ENCODE measurements at places on chromosomes 5 and 9.

DNA sequence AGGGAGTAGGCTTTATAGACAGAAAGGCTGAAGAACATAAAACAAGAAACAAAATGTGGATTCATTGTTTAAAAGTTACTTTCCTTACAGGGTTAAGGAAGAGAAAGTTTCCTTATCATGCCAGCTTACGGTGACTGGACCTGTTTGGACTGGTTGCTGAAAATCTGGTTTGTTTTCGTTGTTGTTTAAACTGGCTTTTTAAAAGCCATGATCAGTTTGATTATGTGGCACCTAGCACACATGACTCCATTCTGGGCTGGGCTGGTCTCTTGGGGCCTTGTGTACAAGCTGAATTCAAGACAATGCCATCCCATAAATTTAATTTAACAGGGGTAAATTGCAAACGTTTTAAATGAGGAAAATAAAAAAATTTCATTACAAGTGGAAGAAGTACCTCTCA is 18.4 kb upstream of the ZNF474 start:
- DNase-seq = no peak

DNA sequence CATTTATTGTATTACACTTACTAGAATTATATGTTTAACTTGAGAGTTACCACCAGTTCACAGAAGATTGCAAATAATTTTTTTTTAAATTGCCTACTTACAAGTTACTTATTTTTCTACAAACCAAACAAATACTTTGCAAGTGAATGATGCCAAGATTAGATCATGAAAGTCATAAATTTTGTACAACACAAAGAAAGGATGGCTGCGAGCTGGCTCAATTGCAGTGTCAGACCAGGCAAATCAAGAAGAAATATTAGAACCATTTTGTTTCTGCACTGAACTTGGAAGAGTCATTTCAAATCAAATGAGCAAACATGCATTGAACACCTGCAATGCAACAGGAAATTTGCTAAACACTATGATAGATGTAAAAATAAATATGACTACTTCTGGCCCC is 97.3 kb downstream of the PLCXD3 start:
- no peak for DNase-seq

DNA sequence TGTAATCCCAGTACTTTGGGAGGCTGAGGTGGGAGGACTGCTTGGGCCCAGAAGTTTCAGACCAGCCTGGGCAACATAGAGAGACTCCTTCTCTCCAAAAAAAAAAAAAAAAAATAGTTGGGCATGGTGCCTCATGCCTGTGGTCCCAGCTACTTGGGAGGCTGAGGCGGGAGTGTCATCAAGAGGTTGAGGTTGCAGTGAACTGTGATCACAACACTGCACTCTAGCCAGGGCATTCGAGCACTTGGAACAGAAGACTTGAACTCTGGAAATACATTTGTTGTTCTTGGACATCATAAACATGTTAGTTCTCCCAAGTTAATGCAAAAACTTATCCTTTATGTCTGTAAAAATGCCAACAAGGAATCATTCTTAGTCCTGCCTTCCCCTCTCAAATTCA is 29.6 kb downstream of the EHMT1 start:
- DNase-seq = no peak

DNA sequence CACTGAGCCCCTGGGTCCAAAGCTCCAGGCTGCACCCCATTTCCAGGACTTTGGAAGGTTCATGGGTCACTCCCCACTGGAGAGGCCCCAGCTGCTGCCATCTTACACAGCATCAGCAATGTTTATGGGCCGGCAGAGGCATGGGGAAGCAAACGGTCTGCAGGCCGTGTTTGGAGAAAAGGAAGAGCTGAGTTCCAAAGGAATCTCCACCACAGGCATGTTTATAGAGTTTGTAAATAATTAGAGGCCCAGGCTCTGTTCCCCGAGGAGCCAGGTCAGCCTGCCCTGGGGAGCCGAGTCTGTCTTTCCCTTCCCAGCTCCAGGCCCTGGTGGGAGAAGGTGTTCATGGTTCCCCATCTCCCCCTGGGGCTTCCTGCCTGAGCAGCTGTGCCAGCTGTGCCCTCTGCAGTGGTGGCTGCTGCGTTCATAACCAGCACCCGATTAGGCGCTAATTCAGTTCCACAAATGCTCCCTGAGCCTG is 64.8 kb downstream of the COL27A1 start:
- no peak for DNase-seq

DNA sequence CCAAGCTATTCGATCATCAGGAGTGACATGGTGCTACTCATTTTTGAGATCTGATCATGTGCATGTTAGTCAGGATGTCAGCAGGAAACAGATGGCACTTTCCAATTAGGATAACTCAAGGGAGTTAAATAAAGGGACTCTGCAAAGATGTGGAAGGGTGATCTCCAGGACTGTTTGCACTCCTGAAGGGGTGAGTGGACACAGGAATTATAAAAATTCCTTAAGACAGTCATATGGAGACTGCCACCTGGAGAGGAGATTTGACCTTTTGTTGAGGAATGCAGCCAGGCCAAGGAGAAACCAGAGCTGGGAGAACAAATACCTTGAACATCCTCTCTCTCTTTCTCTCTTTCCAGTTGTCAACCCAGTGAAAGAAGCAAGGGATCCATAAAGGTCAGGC is 189.1 kb downstream of the GABRG2 start:
- no peak for DNase-seq

GRCh38 chr9:22040760-22041159 is 31.7 kb upstream of the CDKN2B start:
- no peak for DNase-seq

DNA sequence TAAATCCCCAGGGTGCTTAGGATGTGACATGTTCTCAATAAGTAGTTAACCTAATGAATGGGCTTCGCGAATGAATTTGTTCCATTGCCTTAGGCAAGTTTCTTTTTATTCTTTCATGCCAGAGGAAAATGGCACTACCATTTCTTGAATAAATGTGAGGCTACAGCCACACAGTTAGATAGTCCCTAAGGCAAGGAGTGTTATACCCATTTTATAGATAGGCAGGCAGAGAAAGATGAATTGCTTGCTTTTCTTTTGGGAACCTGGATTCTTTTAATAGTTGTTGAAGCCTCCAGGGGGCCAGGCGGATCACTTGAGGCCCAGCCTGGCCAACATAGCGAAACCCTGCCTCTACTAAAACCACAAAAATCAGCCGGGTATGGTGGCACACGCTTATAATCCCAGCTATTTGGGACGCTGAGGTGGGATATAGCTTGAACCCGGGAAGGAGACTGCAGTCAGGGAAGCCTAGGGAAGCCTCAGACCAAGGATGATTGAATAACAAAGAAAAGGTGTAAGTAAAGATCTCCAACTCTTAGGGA is 943 bp downstream of the NOP16 start:
- no peak for DNase-seq

- DNase-seq = no peak
Measured at GRCh38 chr9:93533863-93534262, 42.5 kb upstream of the PHF2 start.

DNA sequence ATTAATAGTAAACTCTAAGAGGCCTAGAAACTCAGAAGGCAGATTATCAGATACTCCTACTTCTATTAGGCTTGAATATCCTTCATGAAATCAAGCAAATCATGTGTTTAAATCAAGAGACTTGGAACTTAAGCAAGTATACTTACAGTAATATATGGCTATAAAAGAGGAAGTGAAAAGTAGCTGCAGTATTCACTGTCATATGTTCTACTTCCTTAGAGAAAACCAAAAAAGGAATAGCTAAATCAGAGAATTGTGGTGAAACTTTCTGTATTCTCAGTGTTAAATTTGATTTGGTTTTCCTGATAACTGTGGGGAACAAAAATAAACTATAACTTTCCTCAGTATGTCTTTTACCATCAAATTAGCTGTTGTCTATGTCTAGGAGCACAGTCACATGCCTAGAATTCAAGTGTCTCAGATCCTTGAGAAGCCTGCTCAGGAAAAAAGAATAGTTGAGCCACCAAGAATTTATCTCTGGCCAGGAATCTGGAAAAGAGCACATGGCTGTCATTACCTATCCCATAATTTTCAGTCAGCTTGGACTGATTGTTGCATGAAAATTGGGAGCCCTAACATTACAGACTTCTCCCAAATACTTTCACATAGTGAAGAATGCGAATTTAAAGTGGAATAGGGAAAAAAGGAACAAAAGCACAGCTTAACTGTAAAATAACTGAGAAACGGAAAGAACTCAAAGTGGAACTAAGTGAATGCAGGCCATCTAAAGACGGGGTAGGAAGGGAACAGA is 1.7 kb downstream of the FKBP15 start:
- DNase-seq = peak; percentile 35

DNA sequence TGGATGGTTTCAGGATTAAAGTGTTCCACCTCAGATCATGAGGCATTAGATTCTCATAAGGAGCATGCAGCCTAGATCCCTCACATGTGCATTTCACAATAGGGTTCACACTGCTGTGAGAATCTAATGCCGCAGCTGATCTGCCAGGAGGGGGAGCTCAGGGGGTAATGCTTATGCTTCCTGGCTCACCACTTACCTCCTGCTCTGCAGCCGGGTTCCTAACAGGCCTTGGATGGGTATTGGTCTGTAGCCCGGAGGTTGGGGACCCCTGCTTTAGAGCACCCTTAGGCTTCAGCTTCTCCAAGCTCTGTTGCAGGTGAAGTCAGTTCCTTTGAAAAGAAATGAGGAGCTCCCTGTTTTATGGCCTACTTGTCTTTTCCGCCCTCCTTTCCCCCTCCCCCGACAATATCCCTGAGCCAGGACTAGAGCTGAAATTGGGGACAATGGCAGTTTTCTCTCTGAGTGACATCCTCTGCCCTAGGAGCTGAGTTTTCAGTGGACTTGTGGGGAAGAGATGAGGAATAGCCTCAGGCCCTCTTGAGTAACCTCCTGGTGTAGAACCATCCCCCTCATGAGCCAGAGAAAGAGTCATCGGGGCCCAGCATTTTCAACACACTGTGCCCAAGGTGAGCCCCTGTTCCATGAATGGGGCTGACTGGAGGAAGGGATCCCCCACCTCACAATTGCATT is 16.2 kb upstream of the MAT2B start:
- DNase-seq = no peak

GRCh38 chr9:134858051-134858841 is 22.4 kb upstream of the FCN2 start:
- DNase-seq = peak; percentile 83

DNA sequence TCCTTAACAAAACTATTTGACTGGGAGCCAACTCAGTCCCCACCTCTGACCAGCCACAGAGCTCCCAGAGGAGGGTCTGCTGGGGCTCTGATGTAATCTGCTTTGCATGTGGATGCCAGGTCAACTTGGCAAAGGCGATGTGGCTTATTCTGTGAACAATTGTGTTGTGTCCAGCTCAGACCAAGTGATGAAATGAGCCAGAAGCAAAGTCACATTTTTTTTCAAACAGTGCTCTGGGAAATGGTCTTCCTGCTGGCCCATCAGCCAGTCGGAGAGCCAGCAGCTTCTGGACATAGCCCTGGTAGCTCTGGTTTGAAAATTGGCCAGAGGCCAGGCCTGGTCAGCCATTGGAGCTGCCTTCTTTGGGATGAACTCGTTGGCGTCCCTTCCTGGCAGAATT is 86.5 kb downstream of the ANGPTL2 start:
- DNase-seq = no peak

DNA sequence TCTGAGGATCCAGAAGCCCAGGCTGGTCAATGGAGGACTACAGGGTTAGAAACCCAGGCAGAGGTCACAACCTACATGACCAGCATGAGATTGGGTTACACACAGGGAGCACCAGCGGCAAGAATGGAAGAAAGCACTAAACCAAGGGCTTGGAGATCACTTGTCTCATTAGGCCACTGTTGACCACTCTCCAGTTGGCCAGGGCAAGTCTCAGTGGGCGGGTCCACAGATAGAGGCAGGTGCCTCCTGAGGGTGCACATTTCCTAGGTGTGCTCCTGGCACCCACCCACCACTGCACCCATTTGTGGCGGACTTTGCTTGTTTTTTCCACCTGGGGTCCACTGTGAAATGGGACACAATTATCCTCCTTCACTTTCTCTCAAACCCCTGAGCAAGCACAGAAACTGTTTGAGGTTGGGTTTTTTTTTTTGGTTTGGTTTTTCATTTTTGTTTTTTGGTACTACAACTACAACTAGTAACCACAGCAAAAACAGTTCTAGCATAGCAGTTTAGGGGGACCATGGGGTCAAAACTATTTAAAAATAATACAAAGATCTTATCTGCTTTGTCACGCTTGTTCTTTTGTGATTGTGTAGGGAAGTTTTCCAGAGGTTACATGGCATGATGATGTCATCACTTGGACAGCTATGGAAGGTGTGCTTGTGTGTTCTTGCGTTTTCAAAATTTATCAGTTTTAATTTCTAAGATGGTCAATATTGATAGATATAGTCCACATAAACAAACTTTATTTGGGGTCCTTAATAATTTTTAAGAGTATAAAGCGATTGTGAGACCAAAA is 6.1 kb downstream of the NPR2 start:
- DNase-seq = no peak

DNA sequence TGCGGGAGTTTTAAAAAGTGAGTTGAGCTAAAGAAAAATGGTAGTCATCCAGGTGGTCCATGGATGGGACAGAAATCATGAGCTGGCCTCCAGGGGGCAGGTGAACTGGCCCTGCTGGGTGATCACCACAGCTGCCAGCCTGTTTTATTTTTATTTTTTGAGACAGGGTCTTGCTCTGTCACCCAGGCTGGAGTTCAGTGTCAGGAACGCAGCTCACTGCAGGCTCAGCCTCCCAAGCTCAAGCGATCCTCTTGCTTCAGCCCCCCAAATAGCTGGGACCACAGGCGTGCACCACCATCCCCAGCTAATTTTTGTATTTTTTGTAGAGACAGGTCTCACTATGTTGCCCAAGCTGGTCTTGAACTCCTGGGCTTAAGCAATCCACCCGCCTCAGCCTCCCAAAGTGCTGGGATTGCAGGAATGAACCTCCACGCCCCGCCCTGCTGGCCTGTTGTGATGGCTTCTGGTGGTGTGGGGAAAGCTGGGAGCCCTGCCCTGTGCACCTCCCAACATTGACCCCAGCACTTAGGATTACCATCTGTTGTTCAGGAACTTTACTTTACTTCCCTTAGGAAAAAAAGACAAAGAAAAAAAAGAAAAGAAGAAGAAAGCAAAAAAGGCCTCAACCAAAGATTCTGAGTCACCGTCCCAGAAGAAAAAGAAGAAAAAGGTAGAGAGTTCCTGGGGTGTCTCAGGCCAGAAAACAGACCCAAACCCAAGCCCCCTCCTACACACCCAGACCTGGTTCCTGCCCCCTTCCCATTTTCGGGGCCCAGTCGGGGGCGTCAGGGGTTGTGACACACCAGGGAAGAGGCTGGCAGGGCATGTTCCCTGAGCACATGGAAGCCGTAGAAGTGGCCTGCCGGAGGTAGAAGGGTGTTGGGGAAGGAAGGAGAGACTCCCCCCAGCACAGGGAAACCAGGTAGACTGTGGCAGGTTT is 14.7 kb downstream of the CD74 start:
- no peak for DNase-seq

GRCh38 chr9:106708475-106709146 is 154.4 kb upstream of the ZNF462 start:
- DNase-seq = no peak

- no peak for DNase-seq
Measured at GRCh38 chr5:172167895-172168294, 20.1 kb downstream of the STK10 start.

GRCh38 chr5:14146725-14147124 is 3.6 kb downstream of the TRIO start:
- DNase-seq = no peak

GRCh38 chr5:146283344-146283761 is 55.3 kb upstream of the POU4F3 start:
- DNase-seq = no peak
